ENCODE measurements at places on chromosomes 2 and 18.
A peak's percentile ranks its signal among the peaks of the same experiment; 100 is the strongest.

GRCh38 chr2:774436-774835 is 97.2 kb upstream of the TMEM18 start:
- no peak for DNase-seq

DNA sequence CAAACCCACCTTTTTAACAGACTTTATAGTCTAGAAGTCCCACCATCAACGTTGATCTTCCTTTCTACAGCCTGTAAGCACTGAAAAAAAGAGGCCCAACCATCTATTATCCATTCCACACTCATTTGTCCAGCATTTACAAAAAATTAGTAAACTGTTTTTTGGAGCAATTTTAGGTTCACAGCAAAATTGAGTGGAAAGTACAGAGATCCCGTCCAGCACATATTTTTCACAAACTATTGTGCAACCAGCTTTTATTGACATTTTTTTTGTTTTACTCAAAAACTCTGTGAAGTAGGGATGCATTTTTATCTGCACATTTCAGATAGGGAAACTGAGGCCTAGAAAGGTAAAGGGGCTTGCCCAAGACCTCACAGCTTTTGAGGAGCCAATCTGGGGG is 68.6 kb downstream of the TNP1 start:
- no peak for DNase-seq

GRCh38 chr18:52312346-52312745 is 27.7 kb upstream of the DCC start:
- DNase-seq, result peak; percentile 76

- no peak for DNase-seq
These were observed 33.8 kb upstream of the TEX51 start for GRCh38 chr2:126864861-126865260.

- DNase-seq, result no peak
These were observed 396.8 kb upstream of the UBE2E3 start for GRCh38 chr2:180583441-180584140.

DNA sequence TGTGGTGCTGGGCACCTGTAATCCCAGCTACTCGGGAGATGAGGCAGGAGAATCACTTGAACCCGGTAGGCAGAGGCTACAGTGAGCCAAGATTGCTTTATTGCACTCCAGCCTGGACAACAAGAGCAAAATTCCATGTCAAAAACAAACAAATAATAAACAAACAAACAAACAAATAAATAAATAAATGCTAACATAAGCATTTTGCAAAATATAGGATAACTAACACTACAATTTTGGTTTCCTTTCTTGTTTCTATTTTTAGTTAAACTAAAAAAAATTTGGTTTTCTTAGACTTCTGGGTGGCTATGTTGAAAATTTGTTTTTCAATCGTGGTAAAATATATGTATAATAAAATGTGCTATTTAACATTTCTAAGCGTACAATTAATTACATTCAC is 115.0 kb upstream of the ZNF516 start:
- DNase-seq, result no peak

GRCh38 chr2:160660741-160661140 is 167.1 kb upstream of the RBMS1 start:
- no peak for DNase-seq

- peak; percentile 12 for DNase-seq
These were observed 141.5 kb upstream of the FIGN start for GRCh38 chr2:163877316-163877715.

GRCh38 chr2:225895126-225895525 is 495.6 kb downstream of the NYAP2 start:
- DNase-seq, result peak; percentile 4

GRCh38 chr2:237192881-237193280 is 107.2 kb downstream of the COPS8 start:
- DNase-seq, result no peak

DNA sequence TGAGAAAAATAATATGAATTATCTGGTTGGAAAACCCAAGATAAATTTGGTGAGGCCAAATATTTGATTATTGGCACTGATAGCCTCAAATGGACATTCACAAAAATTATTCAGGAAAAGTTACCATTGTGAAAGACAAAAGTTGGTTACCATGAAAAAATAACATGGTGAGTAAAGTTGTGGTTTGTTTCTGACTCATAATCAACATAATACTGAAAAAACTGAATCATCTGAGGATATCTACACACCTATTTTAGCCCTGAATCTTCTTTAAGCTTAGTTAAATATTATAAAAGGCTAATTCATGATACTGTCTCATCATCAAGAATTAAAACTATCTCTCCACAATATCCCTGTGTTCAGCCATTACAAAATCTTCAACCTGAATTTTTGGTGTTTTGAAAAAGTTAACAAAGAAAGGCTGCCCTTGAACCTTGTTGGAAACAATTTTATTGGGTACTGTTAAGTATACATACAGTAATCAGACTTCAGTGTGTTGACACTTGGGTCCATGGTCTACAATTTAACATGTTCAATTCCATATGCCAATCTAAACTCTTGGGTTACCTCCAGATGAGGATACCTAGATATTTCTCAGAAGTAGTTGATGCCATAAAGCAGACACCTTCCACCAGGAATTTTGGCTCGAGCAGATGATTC is 607.5 kb upstream of the SLC39A10 start:
- peak; percentile 78 for DNase-seq

DNA sequence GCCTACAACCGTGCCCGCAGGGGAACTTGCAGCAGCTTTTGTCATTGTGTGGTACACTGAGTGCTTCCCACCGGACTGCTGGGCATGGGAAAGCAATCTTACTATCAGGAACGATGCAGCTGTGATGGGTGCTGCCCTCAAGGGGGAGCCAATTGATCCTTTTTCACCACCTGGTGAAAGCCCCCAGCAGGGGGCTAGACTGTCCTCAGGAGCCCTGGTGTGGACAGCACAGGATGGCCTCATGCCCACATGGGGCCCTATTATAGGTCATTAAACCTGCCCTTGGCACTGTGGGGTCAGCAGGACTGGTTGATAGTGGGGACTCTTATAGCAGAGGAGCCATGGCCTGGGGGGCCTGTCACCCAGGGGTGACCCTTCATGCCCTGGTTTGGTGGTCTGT is 172.2 kb downstream of the GLI2 start:
- no peak for DNase-seq

DNA sequence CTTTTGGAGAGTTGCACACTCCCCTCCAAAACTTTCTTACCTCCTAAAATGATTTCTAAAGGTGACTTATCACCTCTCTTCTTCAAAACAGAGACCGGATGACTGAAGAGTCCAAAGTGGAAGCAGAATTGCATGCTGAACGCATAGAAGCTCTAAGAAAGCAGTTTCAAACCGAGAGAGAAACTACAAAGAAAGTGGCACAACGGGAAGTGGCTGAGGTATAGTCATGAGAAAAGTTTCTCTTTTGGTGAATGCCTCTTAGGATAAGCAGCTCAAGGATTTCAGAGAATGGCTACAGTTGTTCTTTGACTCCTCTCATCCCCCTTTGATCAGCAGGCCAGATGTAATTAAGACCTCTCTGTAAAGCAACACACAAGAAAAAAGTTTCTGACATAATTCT is 73.6 kb downstream of the GTF3C3 start:
- DNase-seq, result no peak

DNA sequence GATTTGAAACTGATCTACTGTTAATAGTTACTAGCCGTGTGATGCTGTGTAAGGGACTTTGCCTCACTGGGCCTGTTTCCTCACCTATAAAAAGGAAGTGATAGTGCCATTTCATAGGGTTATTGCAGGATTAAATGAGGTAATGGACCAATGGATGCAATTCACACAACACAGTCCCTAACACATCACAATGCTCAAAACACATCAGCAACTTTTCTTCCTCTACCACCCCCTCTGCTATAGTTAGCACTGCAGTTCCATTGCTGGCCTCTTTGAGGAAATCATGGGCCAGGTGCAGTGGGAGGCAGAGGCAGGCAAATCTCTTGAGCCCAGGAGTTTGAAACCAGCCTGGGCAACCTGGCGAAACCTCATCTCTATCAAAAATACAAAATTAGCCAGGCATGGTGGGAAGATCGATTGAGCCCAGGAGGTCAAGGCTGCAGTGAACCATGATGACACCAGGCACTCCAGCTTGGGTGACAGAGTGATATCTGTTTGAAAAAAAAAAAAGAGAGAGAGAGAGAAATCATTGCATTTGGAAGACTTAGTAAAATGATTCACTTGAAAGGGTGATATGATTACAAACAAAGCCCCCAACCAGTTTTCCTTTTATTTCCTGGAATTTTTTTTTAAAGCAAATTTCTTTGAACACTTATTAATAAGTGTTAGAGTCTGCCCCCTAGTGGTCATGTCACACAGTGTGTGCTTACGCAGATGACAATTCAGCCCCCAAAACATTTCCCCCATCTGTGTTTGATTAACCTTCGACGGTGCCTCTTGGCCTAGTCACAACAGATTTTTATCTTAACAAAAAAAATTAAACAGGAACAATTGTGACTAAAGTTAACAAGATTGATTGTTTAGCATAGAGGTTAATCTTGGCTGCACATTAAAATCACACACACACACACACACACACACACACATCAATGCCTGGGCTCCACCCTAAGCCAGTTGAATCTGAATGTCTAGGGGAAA is 88.6 kb upstream of the BCL11A start:
- peak; percentile 44 for DNase-seq

DNA sequence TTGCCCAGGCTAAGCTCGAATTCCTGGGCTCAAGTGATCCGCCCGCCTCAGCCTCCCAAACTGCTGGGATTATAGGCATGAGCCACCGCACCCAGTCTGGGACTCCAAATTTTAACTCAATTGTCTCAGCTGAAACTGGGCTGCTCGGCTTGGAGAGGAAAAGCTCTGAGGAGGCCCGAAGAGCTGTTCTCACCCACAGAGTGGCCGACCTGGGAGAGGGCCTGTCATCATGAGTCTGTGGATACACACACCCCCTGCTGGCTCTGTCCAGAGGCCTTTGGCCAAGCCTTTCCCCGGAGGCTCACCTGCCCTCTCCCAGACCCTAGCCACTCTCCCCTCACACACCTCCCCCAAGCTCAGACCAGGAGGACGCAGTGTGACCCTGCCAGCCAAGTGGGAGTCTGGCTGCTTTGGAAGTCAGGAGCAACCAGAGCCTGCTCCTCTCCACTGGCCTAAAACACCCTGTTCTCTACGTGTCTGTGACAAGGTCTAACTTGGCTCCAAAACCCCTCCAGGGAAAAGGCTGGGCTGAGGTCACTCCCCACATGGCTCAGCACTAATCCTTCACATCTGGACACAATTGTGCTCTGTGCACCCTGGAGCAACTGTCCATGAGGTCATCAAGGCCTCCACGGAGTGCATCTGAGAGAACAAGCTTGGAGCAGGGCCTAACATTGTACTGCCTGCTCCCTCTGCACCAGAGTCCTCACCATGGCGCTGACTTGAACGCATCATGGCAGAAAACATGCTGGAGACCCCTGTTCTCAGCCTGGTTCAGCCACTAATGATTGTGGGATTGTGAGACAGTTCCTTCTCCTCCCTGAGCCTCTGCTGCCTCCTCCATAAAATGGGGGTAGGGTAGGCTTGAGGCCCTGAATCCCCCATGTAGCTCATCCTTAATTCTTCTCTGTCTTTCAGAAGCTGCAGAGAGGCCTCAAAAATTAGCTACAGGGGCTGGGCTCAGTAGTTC is 49.9 kb upstream of the RAB6C start:
- DNase-seq, result no peak

DNA sequence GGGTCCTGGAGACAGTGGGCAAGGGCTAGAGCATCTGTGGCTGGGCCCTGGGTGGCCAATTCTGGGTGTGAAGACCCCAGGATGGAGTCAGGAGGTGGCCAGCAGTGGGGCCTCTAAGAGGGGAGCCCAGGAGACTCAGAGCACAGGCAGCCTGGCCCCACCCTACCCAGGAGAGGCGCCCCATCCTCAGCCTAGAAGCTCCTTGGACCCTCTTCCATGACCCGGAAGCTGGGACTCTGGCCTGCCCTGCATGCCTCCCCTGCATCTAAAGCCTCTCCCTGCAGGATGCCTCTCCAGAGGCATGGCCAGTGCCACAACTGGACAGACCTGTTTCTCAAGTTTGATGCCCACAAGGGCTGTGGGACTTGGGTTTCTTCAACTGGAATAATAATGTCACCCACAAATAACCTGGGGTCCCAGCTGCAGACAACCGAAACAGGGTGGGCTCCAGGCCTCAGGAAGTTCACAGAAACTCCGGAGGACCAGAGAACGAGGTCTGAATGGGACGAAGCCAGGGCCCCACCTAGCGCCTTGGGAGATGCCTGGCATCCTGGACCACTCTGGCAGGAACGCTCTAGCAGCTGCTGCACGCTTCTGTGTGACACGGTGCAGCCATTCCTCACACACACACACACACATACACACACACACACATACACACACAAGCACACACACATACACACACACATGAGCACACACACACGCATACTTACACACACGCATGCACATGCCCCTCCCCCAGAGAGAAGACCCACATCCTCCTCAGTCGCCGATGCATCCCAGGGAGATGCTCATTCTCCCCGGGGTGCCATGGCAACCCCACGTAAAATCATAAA is 16.4 kb downstream of the KCNIP3 start:
- DNase-seq, result no peak

DNA sequence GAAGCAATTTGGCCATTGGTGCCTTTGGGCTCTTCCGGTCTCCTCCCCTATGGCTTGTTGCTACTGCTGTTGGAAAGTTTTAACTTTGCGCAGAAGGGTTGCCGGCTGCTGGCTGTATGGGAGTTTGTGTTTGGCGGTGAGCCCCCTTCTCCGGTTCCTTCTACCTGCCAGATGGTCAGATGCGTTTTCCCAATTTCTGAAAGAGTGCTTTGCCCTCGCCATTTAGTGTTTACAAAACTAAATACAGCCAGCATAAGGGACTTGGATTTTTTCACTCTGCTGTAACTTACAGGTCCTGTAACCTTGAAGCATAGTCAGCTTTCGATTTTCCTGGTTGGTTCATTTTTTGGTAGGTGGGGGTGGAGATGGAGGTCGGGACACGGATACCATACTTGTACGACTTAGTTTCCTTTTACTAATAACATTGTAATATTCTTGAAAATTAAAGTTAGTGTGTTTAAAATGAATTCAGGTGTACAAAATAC is 604 bp downstream of the COQ10B start:
- peak; percentile 89 for DNase-seq

DNA sequence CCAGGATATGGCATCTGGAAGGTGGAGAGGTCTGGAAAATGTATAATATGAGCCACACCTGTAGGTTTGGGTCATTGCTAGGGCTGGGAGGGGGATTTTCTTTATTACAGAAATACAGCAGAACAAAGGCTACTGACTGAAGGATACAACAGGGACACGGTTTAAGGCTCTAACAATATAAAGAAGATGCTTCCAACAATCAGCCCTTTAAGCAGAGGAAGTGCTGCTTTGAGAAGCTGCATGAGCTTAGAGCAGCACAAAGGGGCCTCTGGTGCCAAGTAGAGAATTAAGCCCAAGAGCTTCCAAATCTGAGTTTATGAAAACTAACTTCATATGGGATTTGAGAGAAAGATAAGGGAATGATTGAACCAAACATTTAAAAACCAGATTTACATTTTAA is 174.5 kb upstream of the RMP24 start:
- no peak for DNase-seq

DNA sequence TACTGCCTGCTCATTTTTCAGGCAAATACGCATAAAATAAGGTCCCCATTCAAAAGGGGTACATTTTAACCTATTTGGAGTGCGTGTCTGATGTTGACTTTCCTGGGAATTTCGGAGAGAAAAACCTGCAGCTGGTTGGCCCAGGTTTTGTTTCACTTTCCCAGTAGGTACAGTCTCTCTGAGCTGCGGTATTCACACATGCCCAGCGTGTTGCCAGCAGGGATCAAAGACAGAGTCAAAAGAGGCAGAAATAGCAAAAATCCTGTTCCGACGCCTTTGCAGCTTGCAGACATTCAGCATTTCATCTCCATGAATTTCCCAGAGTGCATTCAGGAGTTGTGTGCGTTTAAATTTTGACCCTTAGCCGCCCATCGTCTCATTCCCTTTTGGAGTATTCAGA is 855.4 kb upstream of the CELF4 start:
- DNase-seq, result no peak

Data from bronchial epithelial cell (primary cell).